ENCODE measurements at places on chromosomes 1 and 21.

DNA sequence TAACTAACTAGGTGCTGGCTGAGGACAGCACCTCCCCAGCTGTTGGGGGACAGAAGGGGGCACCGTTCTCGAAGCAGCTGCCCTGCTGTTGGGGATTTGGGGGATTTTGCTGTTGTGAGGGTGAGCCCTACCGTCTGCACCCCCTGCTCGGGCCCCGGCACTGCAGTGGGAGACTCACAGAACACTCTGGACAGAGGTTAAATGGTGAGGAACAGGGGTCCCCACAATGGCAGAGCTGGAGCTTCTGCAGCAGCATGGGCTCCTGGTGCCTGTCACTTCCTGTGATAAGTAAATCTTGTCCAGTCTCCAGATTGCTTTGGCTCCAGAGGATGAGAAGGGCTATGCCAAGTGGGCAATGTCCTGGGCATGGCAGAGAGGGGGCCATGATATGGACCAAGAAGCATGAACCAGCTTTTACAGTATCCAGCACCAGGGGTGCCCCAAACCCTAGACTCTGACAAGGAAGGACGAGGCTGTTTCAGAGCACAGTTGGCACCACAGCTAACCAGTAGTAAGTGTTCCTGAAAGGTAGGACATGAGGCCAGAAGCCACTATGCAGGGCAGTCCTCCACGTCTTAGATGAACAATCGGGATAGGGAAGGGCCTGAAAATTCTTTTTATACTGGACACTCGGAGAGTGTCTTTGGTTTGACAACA is 365.1 kb upstream of the VAMP3 start:
- DNase-seq, result no peak

DNA sequence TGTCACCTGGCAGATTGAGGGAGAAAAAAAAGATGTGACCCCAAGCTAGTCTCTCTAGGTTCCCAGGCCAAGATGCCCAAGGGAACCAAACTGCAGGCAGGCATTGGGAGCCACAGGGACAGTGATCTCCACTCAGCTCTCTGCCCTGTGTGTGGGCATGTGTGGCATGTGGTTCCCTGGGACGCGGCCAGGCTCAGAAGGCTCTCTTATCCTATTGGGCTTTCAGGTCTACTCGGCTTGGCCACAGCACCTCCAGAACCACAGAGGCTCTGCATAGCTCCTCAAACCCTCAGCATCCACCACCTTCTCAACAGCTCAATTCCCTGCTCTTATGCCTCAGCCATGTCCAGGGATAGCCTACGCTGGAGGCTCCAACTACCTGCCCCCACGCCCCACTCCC is 22.0 kb downstream of the IQGAP3 start:
- DNase-seq, result no peak

GRCh38 chr1:7702365-7702764 is 68.7 kb upstream of the VAMP3 start:
- DNase-seq, result no peak

GRCh38 chr1:192557841-192558595 is 17.6 kb upstream of the RGS1 start:
- no peak for DNase-seq

GRCh38 chr1:248847956-248848561 is 10.0 kb downstream of the ZNF672 start:
- DNase-seq, result no peak

- no peak for DNase-seq
Observed at GRCh38 chr1:30023339-30024022, 699.9 kb downstream of the MATN1 start.

DNA sequence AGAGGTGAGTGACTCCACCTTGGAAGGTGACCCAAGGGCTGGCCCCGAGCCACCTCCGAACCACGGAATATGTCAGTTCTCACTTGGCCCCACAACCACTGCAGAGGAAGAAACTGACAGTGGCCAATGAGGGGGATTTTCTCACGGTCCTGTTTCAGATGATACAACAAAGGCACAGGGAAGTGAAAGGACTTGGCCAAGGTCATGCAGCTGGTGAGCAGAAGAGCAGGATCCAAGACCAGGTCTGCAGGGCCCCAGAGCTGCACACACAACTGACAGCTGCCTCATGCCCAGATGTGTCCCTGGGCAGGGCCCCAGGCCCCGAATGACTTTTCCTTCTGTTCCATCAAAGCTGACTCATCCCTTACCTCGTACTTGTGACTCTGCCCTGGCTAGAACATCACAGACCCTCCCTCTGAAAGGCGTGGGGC is 25.8 kb upstream of the EVA1B start:
- no peak for DNase-seq

GRCh38 chr1:59755069-59755685 is 59.6 kb upstream of the HOOK1 start:
- no peak for DNase-seq

DNA sequence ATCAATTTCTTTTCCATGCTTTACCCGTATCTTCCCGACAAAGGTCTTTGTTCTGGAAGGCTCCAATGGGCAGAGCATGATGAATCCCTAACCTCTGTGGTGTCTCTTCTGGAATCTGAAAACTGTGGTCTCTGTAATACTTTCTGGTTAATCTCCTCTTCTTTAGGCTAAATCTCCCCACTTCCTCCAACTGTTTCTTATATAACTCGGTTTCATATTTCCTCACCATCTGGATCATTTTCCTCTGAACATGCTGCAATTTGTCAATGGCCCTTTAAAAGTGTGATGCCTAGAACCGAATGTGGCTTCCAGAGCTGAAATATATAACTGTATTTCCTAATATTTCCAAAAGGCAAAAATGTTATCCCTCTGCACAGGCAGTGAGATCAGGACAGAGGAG is 66.1 kb downstream of the ALG14 start:
- DNase-seq, result no peak

- no peak for DNase-seq
Observed at GRCh38 chr1:203150511-203151297, 23.2 kb downstream of the ADORA1 start.

- no peak for DNase-seq
Observed at GRCh38 chr1:66730462-66730861, 21.8 kb upstream of the DYNLT5 start.

GRCh38 chr21:35525443-35525842 is 476.3 kb upstream of the RUNX1 start:
- DNase-seq, result no peak

DNA sequence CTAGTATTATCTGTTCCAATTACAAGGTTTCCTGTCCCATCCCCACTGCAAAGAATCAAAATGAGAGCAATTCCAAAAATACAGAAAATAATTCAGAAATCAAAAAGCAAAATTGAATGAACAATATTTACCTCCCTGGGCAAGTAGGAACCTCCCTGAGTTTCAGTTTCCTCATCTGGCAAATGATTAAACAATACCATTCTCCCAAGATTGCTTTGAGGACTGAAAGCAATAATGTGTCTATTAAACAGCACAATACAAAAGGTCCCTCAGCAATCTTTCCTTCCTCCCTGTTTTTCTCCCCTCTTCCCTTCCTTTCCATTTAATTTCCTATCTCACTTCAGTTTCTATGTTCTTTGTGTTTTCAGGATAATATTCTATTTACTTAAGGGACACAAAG is 171.0 kb downstream of the ZC3H11B start:
- no peak for DNase-seq

GRCh38 chr1:51231120-51231519 is 5.0 kb upstream of the RNF11 start:
- no peak for DNase-seq

DNA sequence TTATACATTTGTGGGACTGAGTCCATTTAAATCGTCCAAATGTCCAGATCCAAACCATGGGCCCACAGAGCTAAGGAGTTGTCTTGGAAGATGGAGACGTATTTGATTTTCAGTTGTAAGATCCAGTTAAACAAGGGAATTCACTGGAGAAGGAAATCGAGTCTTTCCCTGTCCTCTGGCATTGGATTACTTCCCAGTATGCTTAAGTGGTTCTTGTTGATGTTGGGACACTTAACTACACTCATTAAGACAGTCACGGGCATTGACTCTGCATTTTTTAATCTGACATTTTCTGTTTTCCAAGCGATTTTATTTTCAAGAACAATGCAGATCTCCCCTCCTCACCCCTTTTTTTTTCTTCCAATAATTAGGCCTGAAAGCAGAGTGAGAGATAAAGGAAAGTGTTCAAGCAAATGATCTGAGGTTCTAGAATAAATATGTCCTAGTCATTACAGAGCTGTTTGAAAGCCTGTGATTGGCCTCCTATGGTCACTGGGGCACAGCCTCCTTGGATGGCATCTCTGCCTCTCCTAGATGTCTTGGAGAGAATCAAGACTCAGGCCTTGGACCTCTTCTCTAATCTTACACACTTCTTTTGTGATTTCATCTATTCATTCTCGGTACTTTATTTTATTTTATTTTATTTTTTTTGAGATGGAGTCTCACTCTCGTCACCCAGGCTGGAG is 48.9 kb downstream of the CD247 start:
- DNase-seq, result peak; percentile 20

DNA sequence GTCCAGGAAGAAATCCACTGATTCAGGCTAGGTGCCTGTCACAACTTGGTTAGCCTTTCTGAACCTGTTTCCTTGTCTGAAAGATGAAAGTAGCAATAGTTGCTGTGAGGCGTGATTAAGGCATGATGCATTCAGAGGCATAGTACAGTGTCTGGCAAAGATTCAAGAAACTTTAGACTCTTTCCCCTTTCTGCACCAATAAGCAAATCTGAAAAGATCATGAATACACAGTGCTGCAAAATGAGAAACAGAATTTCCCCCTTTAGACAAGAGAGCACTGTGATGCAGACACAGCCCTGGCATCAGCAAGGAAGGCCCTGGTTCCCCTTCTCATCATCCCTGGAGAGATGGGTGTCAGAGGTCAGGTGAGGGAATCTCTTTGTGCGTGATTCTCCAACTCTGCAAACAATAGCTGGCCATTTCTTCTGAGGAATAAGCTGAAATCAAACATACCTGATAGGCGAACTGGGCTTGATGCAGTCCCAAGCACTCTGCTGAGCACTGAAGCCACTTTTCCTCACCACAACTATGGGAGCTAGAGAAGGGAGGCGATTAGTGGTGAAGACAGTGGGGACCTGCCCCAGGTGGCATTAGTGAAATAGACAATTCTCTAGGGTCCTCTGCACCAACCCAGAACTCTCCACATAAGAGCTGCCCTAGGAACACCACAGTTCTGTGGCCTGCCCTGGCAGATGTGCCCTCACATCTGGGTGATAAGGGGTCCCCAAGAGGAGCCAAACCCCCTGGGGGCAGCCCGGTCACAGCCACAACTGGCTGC is 41.7 kb downstream of the ITPKB start:
- no peak for DNase-seq

DNA sequence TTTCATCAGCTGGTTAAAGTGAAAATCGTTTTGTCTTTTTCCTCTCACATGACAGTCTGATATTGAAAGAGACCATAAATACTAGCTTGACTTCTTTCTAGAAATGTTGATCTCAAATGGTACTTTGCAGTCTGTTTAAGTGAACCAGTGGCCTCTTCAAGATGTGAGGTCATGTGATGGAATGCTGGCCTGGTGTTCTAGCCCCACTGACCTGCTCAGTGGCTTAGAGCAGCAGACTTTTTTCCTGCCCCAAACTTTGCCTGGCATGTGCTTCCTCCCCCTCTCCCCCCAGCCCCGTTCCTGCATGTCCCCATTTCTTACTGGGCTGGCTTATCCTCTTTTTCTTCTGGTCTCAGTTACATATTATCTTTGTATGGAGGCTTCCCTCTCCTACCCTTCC is 34.3 kb downstream of the ZYG11A start:
- no peak for DNase-seq

DNA sequence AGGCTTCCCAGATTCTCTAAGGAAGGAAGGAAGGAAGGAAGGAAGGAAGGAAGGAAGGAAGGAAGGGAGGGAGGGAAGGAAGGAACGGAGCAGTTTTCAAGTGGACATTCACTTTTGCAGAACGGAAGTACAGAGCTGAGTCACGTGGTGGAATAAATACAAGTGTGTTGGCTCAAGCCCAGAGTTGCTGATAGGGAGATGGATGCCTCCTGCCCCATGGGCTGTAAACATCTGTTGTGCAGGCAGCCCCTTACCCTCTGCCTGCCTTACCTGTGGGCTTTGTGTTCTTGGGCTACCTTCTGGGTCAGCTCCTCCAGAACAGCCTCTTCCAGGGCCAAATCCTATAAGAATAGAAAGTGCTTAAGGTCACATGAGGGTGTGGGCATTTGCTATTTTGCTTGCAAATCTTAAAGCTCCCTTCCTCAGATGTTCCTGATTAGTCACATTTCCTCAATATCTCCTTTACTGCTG is 121.7 kb downstream of the SMYD2 start:
- DNase-seq, result no peak

- DNase-seq, result peak; percentile 30
Observed at GRCh38 chr1:15943992-15944307, 32.0 kb downstream of the ZBTB17 start.

DNA sequence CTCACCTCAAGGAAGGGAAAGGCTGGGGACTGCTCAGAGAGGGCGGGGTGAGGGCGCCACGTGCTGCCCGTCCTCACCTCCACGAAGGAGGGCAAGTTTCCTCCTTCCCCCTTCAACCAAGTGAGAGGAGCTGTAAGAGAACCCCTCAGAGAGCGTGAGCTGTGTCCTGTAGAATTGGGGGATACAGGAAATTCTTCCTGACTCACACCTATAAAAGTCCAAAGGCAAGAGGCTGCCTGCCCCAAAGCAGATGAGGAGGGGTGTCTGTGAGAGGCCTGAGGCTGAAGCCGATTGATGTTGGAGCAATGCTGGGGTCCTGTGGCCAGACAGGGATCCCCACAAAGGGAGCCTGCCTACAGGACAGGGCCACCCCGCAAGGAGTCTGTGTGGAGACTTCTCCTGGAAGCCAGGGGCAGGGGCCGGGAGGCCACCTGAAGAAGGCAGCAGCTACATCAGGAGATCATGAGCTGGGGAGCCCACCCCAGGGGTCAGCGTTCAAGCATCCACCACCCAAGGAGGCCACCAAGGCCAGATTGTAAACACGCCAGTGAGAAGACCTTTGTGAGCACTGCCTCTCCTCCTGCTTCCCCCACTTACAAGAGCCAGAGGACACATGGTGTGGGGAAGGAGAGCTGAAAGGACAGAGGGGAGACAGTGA is 27.7 kb downstream of the S100A6 start:
- no peak for DNase-seq

- no peak for DNase-seq
Observed at GRCh38 chr1:154198756-154199562, 7.1 kb upstream of the TPM3 start.

DNA sequence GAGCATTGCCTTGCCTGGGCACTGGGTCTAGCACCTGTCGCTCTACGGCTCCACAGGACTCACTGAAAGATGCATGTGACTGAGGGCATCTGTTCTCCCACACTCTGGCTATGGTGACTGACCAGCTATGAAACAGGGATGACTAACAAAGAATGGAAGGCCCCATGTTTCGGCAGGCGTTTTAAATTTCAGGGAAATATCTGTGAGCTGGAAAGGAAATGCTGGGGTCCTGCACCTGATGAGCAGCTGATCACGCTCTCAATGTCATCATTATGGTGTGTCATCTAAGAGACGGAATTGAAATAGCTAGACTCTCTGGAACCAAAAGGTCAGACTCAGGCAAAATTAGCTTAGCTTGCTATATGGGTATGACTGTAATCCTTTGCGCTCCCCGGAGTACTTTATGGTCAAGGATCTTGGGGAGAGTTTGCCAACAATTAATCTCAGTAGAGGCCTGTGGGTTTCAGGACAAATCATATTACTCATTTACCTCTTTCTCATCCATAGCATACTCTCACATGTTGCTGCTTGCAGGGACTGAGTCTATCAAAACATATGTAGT is 24.5 kb upstream of the PALMD start:
- no peak for DNase-seq

GRCh38 chr1:226987623-226988333 is 47.7 kb downstream of the COQ8A start:
- peak; percentile 29 for DNase-seq
